GM06990 (cell line): ENCODE measurements at places on chromosomes 3 and 15.

DNA sequence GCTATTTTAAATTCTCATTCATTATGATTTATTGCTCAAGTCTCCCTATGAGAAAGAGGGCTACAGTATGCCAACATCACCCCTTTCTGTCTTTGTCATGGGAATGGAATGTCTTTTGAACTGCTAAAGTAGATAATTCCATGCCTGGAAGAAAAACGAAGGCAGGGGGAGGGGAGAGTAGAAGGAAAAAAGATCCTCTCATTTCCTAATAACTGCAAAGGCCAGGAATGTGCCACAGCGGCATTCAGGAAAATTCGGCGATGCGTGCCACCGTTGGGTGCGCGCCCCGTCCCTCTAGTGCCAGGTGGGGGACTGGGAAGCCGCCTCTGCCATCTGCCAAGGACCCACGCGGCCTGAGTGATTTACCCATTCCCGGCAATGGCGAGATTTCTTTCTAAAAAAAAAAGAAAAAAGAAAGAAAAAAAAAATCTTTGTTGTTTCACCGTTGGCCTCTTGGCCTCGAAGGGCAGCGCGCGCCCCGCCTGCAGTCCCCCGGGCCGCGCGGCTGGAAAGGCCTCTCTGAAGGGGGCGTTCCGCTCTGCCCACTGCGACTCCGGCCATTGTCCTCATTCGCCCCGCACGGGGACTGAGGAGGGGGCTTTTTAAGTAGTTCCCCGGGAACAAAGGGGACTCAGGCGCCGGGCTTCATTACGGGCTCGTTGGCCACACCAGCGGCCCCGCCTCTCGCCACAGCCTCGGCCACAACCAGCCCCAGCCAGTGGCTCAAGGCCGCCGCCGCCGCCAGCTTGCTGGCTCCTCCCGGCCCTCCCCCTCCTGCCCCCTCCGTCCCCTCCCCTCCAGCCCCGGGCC, 54.5 kb downstream of the CPN2 start:
- DNase-seq, result no peak

DNA sequence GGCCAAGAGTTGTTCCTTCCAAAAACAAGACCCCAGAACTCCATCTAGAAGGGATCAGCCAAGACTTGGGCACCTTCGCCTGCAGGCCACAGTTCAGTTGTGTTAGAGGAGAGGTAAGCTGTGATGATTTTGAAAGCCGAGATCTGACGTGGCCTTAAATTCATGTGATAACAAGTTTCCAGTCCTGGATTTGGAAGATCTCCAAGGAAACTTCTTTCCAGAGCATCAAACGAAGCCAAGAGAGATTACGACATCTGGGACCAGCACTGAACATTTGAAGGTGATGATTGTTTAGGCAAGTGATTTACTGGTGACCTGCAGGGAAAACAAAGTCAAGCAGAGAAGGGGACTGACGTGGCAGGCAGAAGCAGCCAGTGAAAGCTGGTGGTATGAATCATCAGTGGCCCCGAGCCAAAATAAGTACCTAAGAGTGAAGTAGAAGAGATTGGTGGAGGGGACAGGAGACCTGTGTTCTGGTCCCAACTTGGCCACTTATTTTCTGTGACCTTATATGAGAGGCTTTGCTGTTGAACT, 339.0 kb upstream of the PROK2 start:
- peak; percentile 11 for DNase-seq

GRCh38 chr3:142609136-142609535, 12.9 kb downstream of the PLS1 start:
- DNase-seq, result no peak

DNA sequence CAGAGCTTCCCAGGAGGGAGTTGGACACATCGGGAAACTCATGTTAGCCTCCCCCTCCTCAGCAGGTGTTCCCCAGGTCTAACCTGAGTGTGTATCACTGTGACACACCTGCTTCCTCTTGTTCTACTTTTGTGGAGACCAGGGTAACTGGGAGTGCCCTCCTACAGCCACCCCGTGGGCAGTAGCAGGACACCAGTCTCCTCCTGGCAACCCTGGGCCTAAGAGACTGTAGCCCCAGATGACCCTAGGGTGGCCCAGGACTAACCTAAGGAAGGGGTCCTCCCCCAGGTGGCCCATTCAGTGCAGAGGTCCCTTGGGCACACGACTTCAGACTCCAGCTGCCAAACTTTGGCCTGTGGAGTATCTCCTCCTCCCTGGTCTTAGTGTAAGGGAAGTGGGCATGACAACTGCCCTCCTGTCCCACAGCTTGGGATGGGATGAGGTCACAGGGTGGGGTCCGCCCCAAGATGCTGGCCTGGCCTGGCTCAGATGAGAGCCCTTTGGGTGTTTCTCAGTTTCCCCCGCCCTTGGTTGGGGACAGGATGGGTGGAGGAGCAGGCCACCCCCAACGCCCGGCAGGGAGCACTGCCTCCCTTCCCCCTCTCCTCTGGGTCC, 4.8 kb downstream of the CSK start:
- peak; percentile 60 for DNase-seq

- DNase-seq, result peak; percentile 21
These were observed 1.3 kb downstream of the SLC7A14 start for GRCh38 chr3:170584585-170585007.

DNA sequence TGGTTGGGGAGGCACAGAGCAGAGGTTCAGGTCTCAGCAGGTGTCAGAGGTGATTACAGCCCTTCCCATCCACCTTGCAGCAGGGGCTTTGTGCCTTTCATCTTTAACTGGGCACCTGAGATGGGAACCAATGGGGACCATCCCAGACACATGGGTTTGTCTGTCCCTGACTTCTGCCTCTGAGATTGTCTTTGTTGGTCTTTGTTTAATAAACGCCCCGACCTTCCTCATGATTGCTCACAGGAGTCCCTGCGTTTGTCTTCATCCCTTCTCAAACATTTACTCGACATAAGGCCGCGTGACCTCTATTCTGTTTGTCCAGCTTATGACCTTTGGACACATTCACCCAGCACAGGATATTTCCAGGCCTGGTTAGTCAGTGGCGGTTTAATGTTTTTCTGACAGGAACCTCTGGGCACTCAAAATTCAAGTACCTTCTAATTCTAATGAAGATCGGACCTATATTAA, 5.9 kb downstream of the ZSCAN2 start:
- no peak for DNase-seq

GRCh38 chr15:85312929-85313331, 67.5 kb upstream of the AKAP13 start:
- DNase-seq, result no peak

DNA sequence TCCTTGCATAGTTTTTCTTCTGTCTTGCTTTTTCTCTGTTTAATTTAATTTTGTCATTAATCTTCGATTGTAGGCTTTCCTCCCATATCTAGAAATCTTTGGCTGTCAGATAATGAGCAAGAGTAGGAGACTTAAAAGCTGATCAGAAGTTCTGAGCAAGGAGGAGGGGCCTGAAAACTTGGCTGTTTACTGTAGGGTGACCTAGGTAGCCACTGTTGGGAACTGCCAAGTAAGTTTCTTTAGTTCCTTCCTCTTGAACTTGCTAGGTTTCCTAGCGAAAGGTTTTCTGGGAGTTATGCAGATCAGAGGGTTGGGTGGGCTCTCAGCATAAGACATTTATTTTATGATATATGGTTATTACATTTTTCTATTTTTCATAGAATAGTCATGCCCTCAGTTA, 14.5 kb downstream of the ALPK3 start:
- DNase-seq, result no peak

DNA sequence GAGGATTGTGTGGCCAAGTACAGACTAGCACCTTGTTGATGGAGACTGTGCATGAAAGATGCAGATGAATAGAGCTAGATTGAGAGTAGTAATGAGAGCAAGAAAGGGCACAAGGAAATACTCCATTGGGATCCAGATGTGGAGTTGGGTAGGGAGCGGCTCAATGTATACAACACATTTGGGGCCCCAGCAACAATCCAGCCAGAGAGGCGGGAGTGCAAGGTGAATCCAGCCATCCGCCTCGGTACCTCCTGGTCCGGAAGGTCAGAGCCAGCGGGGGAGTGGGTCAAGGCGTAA, 9.0 kb downstream of the ISL2 start:
- DNase-seq, result no peak
